ENCODE measurements at places on chromosomes 16 and 17. TPM values are rescaled to one million over a fixed set of nuclear protein-coding genes. Genes with fewer than 3 reads are reported as not detected.

The RUNDC3A gene
- total RNA-seq: 0.82 TPM

The ULK2 gene
- 17.0 TPM for total RNA-seq

The SMG6 gene
- total RNA-seq: 36.6 TPM

The CA4 gene
- 4.0 TPM for total RNA-seq

The SPATA20 gene
- total RNA-seq: 127 TPM

The BEAN1 gene
- total RNA-seq: 3.1 TPM

The ASGR1 gene
- total RNA-seq: 2.6 TPM

The HEATR9 gene
- not detected for total RNA-seq

The NEUROD2 gene
- total RNA-seq: not detected

The CORO7 gene
- 96.6 TPM for total RNA-seq

The SEBOX gene
- not detected for total RNA-seq

The CMC2 gene
- total RNA-seq: 56.7 TPM

The FBXW10B gene
- not detected for total RNA-seq

The SLC46A1 gene
- 2.2 TPM for total RNA-seq

The GJC1 gene
- 22.7 TPM for total RNA-seq

The MYH10 gene
- 137 TPM for total RNA-seq

The RAB37 gene
- not detected for total RNA-seq

Measured in glomerular endothelial cell (primary cell).